Right ventricle myocardium inferior (tissue), 1 donor: ENCODE measurements at places on chromosomes 12 and 14.
A peak's percentile ranks its signal among the peaks of the same experiment; 100 is the strongest.

DNA sequence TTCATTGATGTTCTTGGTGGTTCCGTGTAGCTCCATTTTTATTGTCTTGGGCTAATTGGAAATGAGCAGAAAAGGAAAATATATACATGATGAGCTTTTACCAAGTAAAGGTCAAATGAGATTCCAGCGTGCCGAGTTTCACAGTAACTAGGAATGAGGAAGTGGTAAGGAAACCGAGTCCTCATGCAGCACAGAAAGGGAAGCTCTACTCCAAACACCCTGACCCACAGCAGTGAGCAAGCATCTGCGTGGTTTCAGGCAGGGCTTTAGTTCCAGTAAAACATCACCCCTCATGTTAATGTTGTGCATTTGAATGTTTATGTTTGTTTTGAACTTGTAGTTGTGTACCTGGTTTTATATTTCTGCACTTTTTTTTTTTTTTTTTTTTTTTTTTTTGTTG is 208.0 kb downstream of the SLC41A2 start:
- no peak for DNase-seq

DNA sequence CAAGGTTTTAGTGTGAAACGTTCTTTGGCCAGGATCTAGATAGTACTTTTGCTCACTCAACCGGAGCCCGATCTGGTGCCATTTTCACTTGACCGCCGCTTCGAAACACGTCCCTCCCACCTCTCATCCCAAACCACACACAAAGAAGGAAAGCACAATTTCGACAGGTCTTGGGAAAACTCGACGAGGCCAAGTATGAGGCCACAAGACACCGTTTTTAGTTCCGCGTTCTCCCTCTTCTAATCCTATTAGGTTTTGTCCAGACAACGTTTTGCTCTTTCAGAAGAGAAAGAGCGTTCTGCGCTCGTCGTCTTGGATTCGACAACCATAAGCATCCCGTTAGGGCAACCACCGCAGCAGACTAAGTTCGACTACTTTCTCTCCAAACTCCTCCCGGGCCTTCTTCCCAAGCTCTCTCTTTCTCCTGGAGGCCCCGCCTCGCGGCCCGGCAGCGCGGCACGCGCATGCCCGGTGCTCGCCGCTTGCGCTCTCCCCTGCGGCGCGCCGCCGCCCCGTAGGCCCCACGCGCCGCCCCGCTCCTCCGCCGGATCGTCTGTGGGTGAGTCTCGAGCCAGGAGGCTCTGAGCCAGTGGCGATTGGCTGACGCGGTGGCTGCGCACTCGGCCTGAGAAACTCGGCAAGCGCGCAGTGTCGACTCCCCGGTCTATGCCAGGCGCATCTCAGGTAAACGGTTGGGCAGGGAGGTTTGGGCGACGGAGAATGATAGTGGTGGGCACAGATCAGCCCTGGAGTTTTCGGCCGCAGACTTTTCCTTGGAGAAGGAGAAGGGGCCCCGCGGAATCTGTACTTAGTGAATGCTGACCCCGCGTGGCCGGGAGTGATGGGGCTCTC is at the start of gene MIPOL1:
Gene MIPOL1, plus strand, starts transcription at position 517 of the 852 bp plus-strand sequence. CDS start 49,952 bp downstream, outside the sequence.
- peak; percentile 92 for DNase-seq

DNA sequence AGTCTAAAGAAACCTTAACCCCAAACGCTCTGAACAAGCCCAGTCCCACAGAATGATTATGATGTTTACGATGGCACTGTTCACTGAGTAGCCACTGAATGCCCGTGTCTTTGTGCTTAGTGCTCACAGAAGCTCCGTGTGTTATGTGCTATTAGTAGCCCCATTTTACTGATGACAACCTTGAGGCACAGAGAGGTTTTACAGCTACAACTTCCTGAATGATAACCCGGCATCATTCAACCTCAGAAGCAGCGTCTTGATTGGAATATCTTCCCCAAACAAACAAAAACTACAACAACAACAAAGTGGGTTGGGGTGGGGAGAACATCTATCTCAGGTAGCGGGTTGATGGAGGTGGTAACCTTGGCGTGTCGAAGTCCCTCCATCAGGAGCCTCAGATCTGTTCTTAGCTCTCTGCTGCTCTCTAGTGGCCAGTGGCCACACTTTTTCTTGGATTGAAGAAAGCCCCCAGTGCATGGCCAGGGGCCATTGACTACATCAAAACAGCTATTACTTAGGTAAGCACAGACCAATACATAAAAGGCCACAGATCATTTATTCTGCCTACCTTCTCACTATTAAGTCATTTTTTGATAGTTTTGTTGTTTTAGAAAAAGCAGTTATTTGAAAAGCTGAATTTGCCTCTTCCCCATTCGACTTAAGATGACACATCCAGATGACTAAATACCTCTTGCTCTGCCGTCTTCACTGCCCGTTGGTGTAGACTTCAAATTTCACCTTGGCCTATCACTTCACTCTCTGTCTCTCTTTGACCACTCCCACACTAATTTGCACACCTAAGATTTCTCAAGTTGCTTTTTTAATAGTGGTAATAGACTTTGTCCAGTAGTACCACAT is 376.9 kb downstream of the GALC start:
- DNase-seq, result no peak

GRCh38 chr12:108728820-108729611 is 2.3 kb downstream of the CORO1C start:
- no peak for DNase-seq

DNA sequence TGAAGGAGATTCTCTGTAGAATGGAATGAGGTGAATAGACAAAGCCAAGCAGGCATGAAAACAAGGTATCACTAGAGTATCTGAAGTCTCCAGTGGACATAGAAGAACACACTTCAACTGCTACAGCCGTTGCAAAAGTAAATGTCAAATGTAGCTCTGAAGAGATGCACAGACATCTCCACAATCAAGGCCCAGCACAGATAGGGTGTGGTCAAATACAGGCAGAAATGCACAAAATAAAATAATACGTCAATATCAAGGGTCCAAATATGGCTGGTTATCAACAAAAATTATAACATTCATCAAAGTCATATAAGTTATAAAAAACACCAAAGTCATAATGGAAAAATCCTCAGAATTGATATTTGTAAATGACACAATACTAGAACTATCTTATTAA is 1107.3 kb downstream of the TMEM121 start:
- no peak for DNase-seq

- DNase-seq, result no peak
These were observed 40.5 kb downstream of the PSMA6 start for GRCh38 chr14:35332517-35333263.

DNA sequence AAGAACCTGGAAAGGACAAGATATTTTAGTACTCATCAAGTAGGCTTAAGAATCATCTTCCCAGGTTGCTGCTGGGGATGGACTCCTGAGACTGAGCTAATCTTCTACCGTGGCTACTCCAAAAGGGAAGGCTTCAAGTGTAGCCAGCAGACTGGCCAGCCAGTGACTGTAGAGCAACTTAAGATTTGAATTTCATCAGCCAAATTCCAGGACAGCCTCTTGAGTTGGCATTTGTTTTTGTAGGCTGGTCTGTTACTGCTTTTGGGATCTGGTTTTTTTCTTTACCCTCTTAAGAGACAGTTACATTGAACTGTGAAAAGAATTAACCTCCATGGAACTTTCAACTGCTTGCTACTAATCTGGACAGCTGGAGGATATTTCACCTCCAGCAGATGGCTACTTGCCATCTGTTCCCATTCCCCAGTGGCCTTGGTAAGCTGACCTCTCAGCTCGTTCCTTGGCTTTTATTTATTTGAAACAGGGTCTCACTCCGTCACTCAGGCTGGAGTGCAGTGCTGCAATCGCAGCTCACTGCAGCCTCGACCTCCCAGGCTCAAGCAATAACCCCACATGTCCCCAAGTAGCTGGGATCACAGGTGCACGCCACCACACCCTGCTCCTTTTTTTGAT is 20.7 kb downstream of the VTI1B start:
- no peak for DNase-seq

- DNase-seq, result no peak
These were observed 190.4 kb downstream of the NUAK1 start for GRCh38 chr12:105948331-105948730.

GRCh38 chr14:93953263-93953662 is 23.1 kb downstream of the ASB2 start:
- no peak for DNase-seq

- DNase-seq, result no peak
These were observed 440.7 kb upstream of the PDE3A start for GRCh38 chr12:19927661-19928060.

DNA sequence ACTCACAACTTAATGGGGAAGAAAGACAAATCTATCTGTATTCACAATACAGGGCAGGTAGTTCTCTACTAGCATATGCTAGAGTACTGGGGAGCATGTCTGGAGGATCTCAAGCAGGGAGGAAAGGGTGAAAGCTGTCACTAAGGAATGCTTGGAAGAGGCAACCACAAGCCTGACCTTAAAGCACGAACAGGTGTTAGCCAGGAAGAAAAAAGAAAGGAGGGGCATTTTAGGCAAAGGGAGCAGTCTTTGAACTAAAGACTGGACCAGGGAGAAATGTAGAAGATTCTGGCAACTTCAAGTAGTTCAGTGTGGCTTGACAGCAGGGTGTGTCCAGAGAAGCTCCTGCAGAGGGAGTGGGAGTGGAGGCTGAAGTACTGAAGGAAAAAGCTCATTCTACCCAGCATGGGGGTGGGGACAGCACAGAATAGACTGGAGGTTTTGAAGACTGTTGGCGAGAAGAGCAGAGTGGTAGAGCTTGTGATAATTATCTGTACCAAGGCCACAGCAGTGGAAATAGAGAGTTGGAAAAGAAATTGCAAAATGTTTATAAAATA is 50.9 kb downstream of the AP5M1 start:
- no peak for DNase-seq

DNA sequence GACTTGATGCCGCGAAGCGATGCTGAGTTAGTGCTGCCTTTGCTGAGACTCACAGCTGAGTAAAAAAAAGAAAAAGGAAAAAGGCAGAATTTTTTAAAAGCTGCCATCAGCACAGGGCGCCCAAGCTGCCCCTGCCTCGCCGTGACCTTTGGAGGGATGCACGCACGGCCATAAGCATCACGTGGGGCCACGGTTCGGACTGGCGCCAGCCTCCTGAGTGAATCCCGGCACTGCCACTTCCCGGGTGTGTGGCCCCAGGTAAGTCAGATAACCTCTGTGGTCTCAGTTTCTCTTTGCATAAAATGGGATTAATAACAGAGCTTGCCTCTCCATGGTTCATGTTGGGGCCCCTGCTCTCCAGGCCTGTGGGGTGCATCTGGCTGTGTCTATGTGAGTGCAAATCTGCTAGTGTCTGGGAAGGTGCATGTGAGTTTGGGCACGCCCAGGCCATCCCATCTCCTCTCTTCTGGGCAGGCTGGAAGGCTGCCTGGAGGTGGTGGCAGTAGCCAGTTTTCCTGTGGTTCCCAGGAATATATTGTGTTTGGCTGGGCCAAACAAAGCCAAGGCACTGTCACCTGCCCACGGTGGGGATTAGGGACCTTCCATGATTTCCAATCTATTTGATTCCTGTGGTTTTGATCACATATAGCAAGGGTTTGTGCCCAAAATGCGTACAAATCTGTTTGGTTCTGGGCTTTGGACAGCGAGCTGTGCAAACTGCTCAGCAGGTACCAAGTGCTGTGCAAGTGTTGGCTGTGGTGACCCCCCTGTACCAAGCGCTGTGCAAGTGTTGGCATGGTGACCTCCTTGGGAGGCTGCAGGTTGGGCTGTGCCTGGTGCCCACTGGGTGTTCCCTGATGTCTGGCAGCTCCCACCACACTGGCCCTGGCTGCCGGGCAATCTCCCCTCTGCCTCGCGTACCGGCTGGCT is 43.5 kb upstream of the NCOR2 start:
- peak; percentile 64 for DNase-seq

- DNase-seq, result no peak
These were observed 271.6 kb downstream of the NPAS3 start for GRCh38 chr14:33210311-33210710.

DNA sequence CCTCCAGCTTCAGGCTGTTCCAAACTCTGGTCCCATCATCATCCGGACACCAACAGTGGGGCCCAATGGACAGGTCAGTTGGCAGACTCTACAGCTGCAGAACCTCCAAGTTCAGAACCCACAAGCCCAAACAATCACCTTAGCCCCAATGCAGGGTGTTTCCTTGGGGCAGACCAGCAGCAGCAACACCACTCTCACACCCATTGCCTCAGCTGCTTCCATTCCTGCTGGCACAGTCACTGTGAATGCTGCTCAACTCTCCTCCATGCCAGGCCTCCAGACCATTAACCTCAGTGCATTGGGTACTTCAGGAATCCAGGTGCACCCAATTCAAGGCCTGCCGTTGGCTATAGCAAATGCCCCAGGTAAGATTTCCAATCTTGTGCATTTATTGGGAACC is 3.3 kb downstream of the SP1 start:
- no peak for DNase-seq

GRCh38 chr12:75103822-75104221 is 105.8 kb downstream of the KCNC2 start:
- no peak for DNase-seq

DNA sequence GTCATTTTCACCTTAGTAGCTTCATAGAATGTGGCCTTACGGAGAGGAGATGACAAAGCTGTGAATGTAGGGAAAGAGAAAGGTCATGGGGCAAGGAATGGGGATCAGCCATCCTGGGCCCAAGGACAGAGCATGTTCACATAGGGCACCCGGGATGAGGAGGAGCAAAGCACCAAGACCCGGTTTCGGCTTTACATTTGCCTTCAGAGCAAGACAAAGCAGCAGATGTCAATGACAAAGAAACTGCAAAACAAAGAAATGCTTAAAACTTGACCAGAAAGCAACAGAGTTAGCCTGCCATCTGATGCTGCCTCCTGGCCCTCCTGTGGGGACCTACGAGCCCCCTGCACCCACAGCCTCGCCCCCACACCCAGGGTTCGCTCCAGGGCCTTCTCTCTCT is 249.2 kb downstream of the SLC41A2 start:
- no peak for DNase-seq

DNA sequence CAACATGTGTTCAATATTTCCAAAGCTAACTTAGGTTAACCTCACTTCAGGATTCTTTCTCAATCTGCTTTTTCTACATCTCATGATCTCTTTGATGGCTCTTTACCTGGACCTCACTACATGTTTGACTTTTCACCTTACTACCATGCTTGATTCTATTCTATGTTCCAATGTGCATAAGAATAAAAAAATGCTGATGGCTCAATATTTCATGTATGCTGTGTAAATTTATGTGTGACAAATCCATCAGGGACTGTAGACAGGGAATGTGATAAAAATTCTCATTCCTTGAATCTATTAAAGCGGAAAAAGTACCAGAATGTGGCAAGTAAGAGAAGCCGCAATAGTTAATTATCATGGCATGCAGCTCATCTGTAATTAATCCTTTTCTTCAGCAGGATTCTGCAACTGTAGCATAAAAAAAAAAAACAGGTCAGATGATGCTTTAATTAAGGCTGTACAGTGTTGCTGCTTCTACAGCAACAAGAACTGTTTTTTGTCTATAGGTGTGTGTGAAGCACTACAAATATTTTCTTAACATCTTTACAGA is 276.9 kb upstream of the PRKD1 start:
- no peak for DNase-seq
